ENCODE measurements at places on chromosomes 12 and 14. TPM values are rescaled to one million over a fixed set of nuclear protein-coding genes. Genes with fewer than 3 reads are reported as not detected.

Gene SMOC1
- total RNA-seq = not detected

GRCh38 chr12:66004922-66005703, 125.4 kb downstream of the LLPH start:
- DNase-seq = no peak

GRCh38 chr12:87382959-87383566, 646.1 kb downstream of the C12orf50 start:
- DNase-seq = no peak

DNA sequence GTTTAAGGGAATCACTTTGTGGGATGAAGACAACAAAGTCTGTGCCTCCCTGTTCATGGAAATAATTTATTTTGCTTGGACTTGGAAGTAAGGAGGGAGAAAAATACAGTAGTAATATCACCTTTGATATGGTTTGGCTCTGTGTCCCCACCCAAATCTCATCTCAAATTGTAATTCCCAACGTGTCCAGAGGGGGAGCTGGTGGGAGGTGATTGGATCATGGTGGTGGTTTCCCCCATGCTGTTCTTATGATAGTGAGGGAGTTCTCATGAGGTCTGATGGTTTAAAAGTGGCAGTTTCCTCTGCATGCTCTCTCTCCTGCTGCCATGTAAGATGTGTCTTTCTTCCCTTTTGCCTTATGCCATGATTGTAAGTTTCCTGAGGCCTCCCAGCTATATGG, 460.7 kb downstream of the NOVA1 start:
- no peak for DNase-seq

GRCh38 chr14:104383996-104384775, 195.4 kb upstream of the C14orf180 start:
- DNase-seq = peak; percentile 3

DNA sequence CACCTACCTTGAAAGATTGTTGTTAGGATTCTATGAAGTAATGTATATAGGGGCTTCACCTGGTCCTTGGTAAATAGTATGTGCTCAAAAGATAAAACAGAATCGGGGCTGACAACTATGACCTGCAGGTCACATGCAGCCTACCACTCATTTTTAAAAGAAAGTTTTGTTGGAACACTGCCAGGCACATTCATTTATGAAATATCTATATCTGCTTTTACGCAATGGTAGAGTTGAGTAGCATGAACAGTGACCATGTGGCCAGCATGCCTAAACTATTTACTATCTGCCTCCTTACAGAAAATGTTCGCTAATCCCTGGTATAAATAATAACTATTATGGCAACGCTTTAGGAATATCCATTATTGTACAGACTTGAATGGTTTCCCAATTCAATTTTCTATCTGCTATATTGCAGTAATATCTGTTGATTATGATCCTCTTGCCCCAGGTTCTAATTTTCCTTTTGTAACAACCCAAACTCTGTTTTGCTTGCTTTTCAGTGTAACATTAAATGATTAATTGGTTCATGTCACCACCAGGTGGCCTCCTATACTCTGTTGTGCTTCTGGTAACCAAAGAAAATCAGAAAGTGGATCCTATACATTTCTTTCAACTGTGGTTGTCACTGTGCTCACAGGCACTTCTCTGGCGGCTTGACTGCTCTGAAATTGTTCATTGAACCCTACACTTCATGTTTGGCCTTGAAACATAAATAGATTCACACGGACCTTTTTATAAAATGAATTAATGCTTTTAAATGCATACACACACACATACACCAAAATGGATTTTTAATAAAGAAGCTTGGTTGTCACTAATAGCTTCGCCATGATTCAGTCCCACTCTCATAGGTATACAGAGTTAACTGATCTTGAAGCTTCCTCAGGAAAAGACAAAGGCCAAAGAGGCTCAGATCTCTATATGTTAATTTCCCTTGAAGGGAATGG, 227.7 kb upstream of the NPAS3 start:
- DNase-seq = no peak
